ENCODE measurements at places on chromosomes 4 and X.

GRCh38 chr4:168484626-168485025 lies 4.3 kb upstream of the DDX60L start:
- DNase-seq, result no peak

DNA sequence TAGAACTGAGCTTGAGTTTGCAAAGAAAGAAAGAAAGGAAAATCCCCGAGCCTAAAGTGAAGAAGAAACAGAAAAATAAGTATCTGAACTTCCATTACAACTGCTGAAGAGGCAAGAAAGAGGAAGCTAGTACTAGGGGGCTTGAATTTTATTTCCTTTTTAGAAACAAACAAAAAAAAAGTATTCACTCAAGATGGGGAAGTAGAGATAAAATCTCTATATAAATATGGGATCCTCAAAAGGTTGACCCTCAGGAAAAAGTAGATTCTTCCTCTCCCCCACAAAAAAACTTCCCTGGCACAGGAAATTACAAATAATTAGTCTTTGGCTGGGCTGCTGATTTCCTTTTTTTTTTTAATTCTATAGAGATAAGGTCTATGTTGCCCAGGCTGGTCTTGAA lies 16.0 kb downstream of the LRBA start:
- DNase-seq, result no peak

GRCh38 chr4:94208918-94209317 lies 1.3 kb downstream of the SMARCAD1 start:
- DNase-seq, result no peak

DNA sequence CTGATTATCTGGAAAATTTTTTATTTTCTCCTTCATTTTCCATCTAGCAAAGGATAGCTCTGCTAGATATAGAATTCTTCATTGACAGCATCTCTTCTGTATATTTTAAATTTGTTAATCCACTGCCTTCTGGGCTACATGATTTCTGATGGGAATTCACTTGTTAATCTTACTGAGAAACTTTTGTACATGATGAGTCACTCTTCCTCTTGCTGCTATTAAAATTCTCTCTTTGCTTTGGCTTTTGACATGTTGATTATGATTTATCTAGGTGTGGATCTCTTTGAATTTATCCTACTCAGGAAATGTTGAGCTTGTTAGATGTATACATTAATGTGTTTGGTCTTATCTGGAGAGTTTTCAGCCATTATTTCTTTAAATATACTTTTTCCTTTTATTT lies 27.5 kb downstream of the OR13H1 start:
- DNase-seq, result no peak

GRCh38 chrX:137362583-137362982 lies 203.3 kb upstream of the ZIC3 start:
- no peak for DNase-seq

DNA sequence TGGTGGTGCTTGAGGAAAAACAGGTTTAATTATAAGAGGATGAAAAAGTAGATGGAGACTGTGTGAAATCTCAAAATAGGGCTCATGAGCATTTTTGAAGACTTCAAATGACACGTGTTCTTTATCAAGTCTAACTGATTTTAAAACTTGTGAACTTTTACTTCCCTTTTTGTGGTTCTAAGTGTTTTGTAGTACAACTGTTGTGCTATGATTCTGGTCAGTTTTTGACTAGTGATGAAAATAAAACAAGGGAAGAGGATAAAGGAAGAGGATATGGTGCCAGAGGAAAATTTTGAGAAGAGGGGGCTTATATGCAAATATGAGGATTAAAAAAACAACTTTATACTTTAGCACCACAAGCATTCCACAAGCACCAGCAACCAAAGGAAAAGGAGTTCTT lies 644.0 kb downstream of the RPA4 start:
- DNase-seq, result no peak

GRCh38 chrX:120604361-120604782 lies 471 bp downstream of the MCTS1 start:
- DNase-seq, result peak; percentile 40
